ENCODE measurements at places on chromosomes 6 and 20.
A peak's percentile ranks its signal among the peaks of the same experiment; 100 is the strongest.

GRCh38 chr6:33857093-33857931, 53.5 kb upstream of the MLN start:
- no peak for DNase-seq

DNA sequence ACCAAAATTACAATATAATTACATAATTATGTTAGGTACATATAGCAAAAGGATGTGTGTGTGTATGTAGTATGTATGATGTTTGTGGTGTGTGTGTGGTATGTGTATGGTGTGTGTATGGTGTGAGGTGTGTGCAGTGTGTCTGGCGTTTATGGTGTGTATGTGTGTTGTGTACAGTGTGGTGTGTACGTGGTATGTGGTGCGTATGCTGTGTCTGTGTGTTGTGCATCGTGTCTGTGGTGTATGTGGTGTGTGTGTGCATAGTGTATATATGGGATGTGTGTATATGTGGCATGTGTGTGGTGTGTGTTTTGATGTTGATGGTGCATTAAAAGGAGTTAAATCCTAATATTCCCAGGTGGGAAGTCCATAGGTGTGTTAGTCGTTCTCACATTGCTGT, 62.8 kb downstream of the PLG start:
- no peak for DNase-seq

DNA sequence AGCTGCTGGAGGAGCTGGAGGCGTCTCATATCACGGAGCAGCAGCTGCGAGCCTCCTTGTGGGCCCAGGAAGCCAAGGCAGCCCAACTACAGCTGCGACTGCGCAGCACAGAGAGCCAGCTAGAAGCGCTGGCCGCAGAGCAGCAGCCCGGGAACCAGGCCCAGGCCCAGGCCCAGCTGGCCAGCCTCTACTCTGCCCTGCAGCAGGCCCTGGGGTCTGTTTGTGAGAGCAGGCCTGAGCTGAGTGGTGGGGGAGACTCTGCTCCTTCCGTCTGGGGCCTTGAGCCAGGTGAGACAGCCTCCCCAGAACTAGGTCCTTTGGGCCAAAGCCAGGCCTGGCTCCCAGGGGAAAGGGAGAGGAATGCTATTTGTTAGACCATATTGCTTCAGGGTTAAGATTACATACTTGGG, 31.7 kb downstream of the C20orf173 start:
- DNase-seq: no peak

DNA sequence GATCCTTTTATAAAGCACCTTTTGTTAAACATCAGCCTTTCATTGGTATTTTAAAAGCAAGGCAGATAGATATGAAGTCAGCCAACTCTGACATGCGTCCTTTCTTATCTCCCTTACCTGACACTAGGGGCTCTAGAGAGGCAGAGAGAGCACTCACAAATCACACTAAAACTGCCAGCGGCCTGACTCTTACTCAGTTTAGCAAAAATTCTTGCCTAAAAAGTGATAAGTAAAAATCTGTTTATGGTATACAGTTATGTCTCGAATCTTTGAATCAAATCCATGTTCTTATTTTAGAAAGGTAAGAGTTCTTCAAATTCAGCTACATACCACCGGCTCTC, 10.4 kb upstream of the TDRD6 start:
- DNase-seq: no peak

- no peak for DNase-seq
These were observed 112.2 kb downstream of the SESN1 start for GRCh38 chr6:108982154-108983113.

- no peak for DNase-seq
These were observed 45.0 kb downstream of the TFAP2A start for GRCh38 chr6:10369896-10370295.

DNA sequence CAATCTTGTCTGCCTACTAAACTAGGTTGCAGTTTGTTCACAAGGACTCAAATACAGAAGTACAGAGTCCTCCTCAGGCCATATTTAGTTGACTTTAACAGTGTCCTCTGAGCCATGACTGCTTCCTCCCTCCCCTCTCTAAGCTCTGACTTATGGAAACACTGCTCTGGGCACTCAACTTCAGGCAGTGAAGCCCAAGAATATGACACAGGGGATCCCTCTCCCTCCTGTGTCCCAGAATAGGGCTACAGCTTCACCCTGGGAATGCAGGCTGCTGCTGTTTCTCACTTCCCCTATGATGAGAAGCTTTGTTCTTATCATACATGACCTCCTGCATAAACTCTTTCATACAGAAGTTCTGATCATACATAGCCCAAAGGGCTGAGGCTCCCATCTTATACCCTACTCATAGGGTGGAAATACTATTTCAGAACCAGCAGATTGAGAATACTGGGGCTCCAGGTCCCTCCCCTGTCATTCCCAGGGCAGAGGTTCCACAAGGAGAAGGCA, 97.3 kb upstream of the UST start:
- DNase-seq: no peak

GRCh38 chr6:10415617-10416480, 975 bp upstream of the TFAP2A start:
- no peak for DNase-seq

DNA sequence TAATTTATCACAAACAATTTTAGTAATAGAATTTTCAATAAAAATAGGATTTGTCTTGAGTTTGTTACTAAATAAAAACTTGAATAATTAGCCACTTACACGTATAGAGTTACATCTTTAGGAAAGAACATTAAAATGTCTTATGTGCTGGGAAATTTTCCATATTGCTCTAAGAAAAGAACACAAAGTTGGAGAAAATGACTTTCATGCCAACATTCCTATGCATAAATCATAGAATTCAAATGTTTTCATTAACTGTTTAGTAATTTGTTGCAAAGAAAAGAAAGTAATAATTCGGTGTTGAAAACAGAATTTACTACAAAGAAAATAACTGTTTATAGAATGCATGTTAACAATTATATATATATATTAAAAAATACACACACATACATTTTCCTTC, 4.7 kb upstream of the TBC1D32 start:
- DNase-seq: no peak

GRCh38 chr6:45681860-45682511, 304.3 kb upstream of the SUPT3H start:
- DNase-seq: no peak

- no peak for DNase-seq
These were observed 26.9 kb downstream of the GJA10 start for GRCh38 chr6:89921197-89921596.

GRCh38 chr6:87671555-87672029, 30.4 kb downstream of the AKIRIN2 start:
- DNase-seq: no peak

GRCh38 chr6:78770765-78771164, 96.6 kb upstream of the IRAK1BP1 start:
- no peak for DNase-seq

DNA sequence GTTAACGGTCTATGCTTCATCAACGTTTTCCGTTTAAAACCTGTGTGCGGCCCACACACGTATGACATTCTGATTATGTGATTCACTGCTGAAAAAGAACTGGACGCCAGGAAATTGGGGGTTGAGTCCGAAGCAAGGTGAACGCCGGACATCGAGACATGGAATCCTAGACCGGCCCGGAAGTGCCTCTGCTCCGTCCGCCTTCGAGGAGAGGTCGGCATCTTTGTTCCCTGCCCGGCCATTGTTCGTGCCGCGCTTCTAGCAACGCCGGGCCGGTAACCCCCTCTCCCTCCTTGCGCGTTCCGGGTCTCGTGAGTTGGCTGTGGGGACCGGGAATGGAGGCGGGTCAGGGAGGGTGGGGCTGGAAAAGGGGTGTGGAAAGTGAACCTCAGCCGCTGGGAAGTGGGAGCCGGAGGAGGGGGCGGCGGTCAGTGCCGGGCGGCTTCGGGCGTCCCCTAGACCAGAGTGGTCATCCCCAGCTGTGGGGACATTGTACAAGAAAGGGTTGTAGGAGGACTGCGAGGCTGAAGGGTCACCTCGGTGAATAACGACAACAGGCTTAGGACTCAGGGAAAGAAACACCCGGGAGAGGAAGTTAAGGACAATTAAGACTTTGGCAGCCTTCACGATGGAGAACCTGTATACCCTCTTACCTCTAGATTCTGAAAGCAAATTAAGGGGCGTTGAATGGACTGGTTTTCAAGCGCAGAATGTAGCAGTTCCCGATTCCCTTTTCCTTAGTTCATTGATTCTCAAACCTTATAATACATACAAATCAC, at the start of gene ZSCAN9:
Gene ZSCAN9, plus strand, starts transcription at position 220 of the 779 bp plus-strand sequence. CDS start 1,810 bp downstream, outside the sequence.
- peak; percentile 49 for DNase-seq

DNA sequence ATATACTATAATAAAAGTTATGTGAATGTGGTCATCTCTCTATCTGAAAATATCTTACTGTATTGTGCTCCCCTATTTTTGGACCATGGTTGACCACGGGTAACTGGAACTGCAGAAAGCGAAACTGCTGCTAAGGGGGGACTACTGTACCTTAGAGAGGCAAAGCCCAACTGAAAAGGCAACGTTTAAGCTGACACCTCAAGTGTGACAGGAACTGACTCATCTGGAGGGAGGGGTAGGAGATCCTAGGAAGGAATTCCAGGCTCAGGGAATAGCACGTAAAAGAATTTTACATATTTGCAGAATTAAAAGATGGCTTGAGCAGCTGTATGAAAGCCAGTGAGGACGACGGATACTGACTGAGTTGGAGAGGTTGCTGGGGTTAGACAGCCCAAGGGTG, 34.8 kb downstream of the ELOVL2 start:
- DNase-seq: no peak

DNA sequence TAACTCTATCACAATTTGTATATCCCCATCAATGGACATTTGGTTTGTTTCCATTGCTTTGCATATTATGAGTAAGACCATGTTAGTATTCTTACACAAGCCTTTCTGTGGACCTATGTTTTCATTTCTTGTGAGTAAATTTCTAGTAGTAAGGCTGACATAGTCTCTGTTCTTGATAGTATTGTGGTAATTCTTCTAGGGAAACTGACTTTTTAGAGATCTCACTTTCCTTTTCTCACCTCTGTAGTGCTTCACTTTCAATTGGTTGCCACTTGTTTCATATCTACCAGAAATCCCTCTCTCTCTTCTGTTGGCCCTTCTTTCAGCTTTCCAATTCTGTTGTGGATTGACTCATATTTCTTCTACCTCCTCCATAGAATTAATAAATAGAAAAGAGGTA, 8.5 kb downstream of the ISM1 start:
- DNase-seq: no peak

DNA sequence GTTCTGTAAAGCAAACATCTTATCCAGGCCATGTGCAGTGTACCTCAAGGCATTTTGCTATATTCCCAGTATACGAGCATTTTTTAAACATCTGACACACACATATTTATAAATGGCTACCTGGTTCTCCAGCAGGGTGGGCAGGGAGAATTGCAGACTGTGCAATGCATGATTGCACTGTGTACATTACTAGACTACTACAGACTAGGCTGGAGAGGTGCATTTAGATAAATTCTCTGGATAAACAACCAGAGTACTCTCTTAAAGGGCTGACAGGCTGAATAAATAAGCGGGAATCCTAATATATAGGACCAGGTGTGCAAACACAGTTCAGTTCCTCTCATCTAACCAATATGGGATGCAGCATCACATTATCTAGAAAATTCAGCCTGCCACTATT, 428.3 kb upstream of the ARID1B start:
- no peak for DNase-seq

DNA sequence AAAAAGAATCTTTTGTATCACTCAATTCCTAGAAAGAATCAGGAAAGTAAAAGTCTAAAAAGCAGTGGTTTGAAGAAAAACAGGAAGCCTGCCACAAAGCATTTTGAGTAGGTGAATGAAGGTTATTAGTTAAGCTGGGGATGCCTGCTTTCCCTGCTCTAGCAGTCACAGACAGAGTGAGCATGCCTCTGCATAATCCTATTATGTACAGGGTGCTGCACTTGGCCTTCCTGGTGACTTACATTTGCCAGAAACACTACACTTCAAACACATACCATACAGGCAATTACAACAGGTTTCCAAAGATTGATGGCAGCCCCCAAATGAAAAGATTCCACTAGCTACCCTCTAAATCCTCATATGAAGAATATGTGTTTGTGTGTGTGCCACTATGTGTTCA, 130.8 kb downstream of the TPBG start:
- DNase-seq: no peak

DNA sequence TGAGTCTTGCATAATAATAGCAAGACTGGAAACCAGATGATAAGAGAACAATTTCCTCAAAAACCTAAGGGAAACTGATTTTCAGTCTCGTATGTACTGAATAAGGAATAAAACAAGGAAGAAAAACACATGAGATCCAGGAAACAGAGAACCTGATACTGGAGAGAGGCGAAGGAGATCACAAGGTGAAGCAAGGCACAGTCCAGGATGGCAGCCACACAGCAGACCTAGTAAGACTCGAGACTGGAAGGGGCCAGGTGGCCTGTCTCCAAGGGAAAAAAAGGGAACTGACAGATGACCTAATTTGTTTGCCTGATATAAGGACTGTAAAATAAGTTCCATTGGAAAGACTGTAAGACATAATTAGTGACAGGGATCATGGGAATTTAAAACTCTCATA, 71.1 kb downstream of the TASP1 start:
- DNase-seq: no peak

DNA sequence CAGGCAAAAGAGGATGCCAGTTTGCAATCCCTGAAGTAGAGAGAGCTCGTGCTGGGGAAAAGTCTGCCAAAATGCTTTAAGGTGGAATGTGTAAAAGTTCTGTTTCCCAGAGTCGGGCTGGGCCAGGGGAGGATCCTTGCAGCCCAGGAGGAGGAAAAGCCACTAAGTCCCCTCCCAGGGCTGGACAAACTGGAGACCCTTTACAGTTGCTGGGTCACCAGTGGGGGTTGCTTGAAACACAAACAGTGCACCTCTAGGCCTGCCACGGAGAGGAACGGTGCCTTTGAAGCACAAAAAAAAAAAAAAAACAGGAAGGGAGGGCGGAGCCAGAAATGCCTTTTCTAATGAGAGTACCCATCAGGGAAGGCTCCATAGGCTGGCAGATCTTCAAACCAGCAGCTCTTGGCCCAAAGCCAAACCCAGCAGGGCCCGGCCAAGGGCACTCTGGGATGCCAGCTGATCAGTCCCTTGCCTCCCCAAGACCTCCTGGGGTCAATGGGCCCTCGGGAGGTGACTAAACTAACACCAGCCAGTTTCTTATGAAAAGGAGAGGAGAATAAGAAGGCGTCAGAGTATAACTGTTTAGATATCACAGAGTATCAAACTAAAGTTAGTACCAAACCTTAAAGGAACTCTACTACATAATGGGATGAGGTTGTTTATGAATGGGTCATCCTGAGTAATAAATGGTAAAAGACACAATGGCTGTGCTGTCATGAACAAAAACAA, 23.7 kb downstream of the HLA-A start:
- peak; percentile 43 for DNase-seq

DNA sequence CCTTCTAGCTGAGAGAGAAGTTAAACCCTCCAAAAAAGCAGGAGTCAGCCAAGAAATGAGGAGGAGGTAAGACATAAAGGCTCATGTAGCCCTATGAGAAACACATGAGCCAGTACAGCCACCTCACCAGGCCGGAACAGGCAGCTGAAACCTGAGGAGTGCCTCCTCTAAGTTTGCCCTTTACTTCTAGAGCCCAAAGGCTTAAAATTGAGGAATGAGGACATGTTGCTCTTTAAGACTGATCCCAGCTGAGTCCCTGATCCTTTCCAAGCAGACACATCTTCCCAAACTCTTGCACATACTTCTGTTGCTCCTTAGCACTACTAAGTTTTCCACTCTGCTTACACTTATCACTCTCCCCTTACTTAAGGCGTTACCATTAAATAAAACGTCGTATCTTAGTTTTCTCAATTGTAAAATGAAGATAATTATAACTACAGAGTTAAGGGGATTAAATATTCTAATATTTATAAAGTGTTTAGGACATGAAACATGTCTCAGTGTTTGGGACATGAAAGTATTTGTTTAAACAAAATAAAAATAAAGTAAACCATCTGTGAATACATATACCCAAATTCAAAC, 124.0 kb downstream of the OGFRL1 start:
- no peak for DNase-seq

GRCh38 chr6:144351379-144352127, 66.4 kb downstream of the UTRN start:
- DNase-seq: no peak

Data from activated gamma-delta T cell treated with Interleukin-2 at 50 U/mL for 16 hours (primary cell).